ENCODE measurements at places on chromosomes 1 and 21.

- no peak for DNase-seq
Measured at GRCh38 chr1:10975567-10976326, 36.7 kb upstream of the TARDBP start.

DNA sequence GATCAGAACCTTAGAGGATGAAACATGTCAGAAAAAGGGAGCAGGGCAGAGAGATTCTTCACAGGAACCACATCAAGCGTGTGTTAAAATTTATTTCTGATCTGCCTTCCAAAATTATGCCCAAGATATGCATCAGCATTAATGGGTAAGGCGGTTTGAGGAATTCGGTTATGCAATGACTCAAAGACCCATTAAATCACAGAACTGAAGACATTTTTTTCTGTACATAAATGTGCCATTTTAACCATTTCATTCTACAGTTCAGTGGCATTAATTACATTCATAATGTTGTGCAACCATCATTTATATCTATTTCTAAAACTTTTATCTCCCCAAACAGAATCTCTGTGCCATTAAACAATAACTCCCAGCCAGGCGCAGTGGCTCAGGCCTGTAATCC is 43.4 kb downstream of the CNST start:
- DNase-seq: no peak

DNA sequence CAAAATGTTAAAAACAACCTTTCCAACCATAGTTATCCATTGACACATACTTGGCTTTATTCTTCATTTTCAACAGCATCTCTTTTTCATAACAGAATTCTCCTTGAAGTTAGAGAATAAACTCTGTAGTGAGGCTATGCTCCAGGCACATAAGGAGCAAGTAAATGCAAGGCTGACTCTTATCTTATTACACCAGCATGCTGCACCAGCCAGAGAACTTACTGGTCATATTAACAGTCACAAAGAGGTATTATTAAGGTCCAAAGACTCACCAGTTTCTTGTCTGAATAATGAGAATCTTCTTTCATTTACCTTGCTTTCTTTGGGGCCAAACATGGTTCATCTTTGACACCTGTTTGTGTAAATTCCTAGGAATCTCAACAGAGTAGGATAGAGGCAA is 71.3 kb upstream of the IVNS1ABP start:
- no peak for DNase-seq

- no peak for DNase-seq
Measured at GRCh38 chr1:81304187-81304586, 496.5 kb upstream of the ADGRL2 start.

GRCh38 chr1:93614986-93615581 is 66.6 kb downstream of the BCAR3 start:
- peak; percentile 66 for DNase-seq
